ENCODE measurements at places on chromosomes 1 and 21.

- no peak for DNase-seq
Observed at GRCh38 chr1:2158272-2158671, 36.3 kb downstream of the FAAP20 start.

DNA sequence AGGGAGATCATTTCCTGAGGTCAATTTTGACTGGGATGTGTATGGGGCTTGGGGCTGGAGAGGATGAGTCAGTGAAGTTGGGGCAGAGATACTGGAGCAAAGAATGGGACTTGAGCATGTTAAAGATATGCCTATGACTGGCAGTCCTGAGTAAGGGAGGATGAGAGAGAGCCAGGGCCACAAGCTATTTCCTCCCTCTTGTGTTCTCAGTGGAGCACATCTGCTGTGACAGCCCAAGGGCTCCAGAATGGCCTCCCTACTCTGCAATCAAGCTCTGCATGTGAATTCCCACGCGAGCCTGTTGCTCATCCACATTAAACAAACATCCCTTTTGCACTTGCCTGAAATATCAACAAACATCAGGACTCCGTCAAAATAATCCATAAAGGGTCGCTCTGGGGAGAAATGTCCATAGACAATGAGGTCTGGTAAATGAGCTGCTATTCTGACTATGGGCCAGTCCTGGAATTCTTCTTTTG, 9.2 kb downstream of the ADCY10 start:
- no peak for DNase-seq

DNA sequence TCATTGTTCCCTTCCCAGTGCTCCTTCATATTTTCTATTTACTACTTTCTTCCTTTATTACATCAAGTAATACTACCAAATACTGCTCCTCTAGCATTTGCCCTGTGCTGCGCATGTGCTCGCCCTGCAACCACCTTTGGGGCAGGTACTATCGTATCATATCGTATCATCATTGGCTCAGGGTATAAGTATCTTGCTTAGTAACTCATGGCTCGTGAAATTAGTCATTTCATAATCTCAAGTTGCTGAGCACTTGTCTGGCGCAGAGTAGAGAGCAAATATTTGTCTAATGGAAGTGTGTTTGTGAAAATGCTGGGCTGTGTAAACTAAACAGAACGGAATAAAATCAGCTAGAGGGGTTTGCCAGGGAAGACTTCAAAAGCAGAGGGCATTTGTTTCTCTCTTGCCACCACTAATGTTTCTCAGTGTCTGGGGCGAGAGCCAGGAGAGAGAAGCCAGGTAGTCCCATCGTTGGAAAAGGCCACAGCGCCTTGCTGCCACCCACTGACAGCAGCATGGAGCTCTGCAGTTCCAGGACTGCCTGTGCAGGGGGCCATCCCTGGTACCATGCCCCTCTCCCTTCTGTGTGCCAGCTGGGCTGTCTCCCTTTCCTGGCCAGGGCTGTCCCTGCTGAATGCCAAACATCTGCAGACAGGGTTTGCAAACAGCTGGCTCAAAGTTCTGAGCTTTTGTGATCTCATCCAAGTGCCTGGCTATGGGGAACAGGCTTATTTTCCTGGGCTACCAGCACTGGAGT, 20.0 kb upstream of the CPT2 start:
- DNase-seq: peak; percentile 24

DNA sequence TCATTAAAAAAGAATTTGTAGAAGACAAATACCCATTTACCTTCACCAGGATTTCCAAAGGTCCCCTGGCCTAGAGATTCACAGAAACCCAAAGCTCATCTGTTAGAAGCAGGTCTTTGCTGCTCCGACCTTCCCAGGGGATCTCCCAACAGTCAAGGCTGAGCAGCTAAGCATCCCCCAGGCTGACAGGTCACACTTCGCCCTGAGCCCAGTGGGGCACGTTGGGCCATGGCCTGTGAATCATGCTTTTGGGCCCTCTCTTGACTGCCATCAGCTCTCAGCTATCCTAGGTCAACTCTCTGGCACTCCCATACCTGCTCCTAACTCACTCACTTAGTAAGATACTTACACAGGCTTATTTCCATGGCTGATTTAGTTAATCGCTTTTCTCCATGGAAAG, 157.7 kb downstream of the DSCAM start:
- DNase-seq: no peak

- no peak for DNase-seq
Observed at GRCh38 chr1:94633051-94633450, 91.5 kb upstream of the F3 start.

- no peak for DNase-seq
Observed at GRCh38 chr21:31342348-31342747, 1.7 kb downstream of the TIAM1 start.

DNA sequence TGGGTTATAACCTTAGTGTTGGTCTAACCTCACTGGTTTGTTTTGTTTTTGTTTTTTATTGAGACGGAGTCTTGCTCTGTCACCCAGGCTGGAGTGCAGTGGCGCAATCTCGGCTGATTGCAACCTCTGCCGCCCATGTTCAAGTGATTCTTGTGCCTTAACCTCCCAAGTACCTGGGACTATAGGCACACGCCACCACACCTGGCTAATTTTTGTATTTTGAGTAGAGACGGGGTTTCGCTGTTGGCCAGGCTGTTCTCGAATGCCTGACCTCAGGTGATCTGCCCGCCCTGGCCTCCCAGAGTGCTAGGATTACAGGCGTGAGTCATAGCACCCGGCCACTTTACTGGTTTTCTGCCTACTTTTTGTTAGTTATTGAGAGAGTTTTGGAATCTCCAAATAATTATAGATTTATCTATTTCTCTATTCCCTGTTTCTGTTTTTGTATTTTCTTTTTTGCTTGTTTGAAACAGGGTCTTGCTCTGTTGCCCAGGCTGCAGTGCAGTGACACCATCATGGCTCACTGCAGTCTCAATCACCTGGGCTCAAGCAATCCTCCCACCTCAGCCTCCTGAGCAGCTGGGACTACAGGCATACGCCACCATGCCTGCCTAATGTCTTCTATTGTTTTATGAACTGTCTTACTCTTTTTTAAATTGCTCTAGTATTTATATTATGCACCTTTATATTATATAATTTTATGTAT, 21.4 kb downstream of the SMG7 start:
- no peak for DNase-seq

- DNase-seq: no peak
Observed at GRCh38 chr1:2977886-2978611, 43.2 kb upstream of the ACTRT2 start.

GRCh38 chr1:172931761-172932160, 119.0 kb downstream of the TNFSF18 start:
- DNase-seq: no peak

- no peak for DNase-seq
Observed at GRCh38 chr1:244137276-244137675, 86.2 kb downstream of the ZBTB18 start.

GRCh38 chr1:1975535-1975934, 28.1 kb downstream of the CFAP74 start:
- DNase-seq: no peak

DNA sequence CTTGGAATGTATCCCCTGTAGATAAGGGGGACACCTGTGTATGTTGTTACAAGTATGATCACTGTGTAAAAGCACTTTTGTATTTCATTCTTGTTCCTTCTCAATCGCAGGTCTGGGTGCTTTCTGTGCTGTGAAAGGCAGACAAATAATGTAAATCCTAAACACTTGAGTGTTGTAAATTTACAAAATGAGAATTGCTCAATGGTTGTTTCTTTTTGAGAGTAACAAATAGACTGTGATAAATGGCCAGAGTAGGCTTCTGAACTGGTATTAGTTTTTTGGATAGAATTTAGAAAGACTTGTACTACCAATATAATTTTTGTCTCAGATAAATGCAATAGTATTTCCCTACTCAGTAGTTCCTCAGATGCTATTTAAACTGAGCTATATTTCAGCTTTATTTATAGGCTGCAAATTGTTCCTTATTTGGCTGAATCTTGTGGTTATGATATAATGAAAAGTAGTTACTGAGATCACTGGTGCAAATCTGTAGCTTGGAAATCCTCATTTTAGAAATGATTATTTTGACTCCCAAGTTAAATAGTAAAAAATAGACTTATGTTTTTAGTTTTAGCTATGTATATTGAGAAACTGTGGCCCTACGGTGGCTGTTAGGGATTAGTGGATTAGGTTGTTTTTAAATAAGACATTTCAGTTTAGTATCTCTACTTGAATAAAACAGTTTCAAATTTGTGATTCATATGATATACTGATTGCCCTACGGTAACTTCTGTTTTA, 9.2 kb downstream of the BACH1 start:
- no peak for DNase-seq

DNA sequence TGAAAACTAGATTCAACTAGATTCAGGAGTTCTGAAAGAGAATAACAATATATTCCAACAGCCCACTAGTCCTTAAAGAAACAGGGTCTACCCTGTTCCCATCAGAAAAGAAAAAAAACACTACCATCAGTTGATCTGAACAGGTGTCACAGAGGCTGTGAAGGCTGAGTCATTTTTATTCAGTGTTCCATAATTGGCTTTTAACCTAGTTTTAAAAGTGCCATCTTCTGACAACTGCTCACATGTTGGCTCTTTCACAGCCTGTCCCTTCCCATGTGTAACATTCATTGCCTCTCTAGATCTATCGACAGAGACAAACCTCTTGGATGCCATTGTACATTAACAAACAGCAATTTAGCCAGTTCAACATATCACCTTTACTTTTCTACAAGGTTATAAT, 243.7 kb downstream of the TBX15 start:
- DNase-seq: no peak

DNA sequence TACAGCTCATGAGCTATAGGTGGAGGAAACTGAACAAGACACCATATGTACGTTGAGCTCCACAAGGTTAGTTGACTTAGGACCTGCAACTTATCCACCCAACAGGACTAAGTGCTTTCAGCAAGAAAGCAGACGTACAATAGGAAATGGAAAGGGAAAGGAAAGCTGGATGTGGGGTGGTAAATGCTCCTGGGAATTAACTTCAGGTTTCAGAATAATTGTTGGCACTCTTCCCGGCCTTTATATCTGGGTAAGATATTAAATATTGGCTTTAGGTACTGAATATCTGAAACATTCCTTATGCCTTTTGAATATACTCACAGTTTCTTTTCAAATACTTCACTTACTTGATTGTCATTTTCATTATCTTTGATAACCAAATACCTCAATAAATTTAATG, 36.3 kb downstream of the GLMN start:
- DNase-seq: no peak

- DNase-seq: no peak
Observed at GRCh38 chr1:29318724-29319123, 82.4 kb downstream of the PTPRU start.

DNA sequence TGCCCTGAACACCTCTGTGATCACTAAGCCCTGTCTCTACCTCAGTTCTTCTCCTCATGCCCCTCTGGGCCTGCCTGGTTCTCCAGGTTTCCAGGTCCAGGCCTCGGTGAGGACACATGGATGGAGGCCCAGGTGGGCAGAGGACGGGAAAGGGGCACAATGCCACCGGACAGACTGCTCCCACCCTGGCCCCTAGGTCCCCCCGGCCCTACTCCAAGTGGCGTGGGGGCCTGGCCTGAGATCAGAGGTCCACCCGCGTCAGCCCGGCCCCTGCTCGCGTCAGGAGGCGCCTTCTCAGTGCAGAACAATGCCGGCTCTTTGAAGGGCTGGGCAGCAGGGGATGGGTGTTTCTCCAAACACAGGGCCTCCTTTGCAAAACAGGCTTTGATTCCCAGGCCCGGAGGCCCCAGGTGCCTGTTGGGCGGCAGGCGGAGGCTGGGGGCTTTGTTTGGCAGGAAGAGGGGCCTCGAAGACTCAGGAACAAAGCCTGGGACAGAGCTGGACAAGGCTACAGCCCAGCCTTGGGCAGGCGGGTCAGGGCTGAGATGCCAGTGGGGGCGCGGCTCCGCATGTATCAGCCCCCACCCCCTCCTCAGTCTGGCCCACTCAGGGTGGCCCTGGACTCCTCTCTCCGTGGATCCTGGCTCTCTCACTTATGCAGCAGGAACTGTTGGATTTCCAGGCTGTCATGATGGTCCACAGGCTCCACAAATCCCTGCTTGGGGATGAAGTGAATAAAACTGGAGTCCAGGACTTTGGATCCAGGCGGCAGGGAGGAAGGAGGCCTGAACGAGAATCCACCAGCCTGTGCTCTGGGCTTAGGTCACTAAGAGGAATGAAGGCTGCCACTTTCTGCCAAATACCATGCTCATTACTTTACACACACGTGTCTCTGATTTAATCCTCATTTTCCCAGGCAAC, 77.4 kb upstream of the SLC2A1 start:
- DNase-seq: no peak

- DNase-seq: peak; percentile 55
Observed at GRCh38 chr1:6412896-6413295, 6.8 kb downstream of the HES2 start.

- peak; percentile 45 for DNase-seq
Observed at GRCh38 chr1:181190364-181191035, 102.0 kb downstream of the IER5 start.

DNA sequence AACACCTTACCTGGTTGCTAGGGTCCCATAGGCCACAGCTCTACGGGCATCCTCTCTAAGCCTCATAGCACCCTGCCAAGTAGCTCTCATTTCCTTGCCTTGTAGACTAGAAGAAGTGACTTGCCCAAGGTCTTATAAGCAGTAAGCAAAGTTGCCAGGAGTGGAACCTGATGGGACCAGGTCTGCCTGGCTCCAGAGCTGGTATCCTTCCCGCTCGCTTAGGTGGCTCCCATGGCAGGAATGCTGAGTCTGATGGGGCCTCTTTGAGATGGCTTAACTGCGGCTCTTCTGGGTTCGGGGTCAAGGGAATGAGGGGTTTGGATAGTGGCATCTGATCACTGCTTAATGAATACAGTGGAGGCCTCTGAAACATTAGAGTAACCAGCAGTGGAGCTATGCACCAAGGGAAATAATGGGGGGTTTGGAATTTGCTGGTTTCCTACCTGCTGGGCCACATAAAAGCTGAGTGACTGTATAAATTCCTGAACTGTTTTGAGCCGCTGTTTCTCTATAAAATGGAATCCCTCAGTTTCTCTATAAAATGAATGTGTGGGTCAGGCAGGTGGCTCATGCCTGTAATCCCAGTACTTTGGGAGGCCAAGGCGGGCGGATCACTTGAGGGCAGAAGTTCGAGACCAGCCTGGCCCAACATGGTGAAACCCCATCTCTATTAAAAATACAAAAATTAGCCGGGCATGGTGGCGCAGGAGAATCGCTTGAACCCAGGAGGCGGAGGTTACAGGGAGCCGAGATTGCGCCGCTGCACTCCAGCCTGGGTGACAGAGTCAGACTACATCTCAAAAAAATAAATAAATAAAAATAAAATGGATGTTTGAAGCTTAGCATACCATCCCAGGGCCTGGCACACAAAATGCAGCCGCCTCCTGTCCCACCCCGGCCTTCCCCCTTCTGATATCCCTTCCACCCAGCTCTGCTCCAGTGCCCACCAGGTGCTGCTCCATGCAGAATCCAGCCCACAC, 12.4 kb downstream of the FAM151A start:
- no peak for DNase-seq

GRCh38 chr21:45532826-45533360, 9.3 kb downstream of the SLC19A1 start:
- DNase-seq: no peak

- DNase-seq: peak; percentile 5
Observed at GRCh38 chr21:16420031-16420724, 690.4 kb downstream of the USP25 start.
